ENCODE measurements at places on chromosomes 13 and 19.

GRCh38 chr19:1254081-1254527 is 5.7 kb downstream of the MIDN start:
- no peak for DNase-seq

- no peak for DNase-seq
Observed at GRCh38 chr13:40644838-40645604, 21.4 kb downstream of the FOXO1 start.

DNA sequence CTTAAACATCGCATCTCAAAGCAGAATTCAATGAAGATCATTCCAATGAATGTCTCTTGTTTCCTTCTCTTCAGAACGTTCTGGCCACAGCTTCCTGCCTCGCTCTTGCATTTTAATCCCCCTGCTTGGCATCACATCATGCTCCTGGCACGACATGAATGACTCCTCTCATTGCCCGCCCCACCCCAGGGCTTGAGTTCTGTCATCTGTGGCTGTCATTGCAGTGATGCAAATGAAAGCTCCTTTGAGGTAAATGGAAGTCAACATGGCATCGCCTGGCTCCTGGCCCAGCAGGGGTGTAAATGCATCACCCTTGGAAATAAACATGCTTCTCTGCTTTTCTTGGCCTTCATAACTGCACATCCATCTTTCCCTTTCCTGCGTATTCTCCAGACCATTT is 48.6 kb downstream of the SCEL start:
- DNase-seq, result no peak

- DNase-seq, result no peak
Observed at GRCh38 chr19:55486043-55486970, 1.3 kb downstream of the NAT14 start.

GRCh38 chr13:52808842-52809219 is 39.6 kb downstream of the PCDH8 start:
- no peak for DNase-seq

DNA sequence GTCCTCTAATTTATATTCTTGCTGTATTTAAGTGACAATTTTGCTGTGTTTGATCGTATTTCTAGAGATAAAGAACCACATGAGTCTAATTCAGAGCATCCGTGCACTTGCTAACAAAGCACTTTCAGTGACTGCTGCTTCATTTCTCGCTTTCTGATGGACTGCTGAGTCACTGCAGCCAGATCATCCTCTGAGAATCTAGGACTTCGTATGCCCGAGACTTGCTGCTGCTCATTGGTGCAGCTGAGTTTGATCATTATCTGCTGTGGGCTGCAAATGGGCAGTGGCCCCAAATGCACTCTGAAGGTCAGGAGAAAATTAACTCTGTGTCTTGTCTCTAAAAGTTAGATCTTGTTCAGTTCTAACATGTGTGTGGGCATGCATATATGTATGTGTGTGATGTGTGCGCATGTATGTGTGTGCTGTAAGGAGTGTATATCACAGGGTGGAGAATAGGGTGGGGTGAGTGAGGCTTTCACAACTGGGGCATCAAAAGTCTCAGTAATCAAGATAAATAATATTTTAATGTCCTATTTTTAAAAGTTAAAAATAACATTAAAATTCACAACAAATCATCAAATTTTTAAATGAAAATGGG is 342.6 kb downstream of the MTUS2 start:
- no peak for DNase-seq

DNA sequence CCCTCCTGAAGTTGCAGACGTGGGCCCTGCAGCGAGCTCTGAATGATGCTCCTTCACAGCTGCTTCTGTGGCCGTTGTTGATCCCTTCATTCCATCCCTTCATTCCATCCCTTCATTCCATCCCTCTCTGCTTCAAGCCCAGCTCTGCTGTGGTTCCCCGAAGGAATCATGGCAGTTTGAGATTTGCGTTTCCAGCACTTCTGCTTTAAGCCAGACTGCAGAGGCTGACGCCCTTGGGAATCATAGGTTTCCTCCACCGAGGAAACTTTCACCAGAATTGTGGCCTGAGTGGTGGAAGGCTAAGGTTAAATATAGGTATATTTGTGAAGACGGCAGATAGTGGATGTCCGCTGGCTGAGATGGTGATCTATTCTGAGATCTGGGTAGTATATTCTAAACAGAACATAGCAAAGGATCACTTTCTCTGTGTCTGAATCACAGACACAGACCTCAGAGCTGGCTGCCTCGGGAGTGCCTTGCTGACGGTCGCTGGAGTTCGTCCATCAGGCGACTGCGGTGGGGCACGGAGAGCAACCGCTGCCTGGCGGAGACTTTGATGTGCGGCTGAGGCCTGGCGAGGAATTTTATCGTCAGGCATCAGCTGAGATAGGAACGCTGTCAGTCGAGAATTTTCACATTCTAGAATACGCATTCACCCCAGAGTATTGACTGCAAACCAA is 42.8 kb upstream of the DCUN1D2 start:
- no peak for DNase-seq

- no peak for DNase-seq
Observed at GRCh38 chr13:78652651-78653050, 6.3 kb downstream of the OBI1 start.

DNA sequence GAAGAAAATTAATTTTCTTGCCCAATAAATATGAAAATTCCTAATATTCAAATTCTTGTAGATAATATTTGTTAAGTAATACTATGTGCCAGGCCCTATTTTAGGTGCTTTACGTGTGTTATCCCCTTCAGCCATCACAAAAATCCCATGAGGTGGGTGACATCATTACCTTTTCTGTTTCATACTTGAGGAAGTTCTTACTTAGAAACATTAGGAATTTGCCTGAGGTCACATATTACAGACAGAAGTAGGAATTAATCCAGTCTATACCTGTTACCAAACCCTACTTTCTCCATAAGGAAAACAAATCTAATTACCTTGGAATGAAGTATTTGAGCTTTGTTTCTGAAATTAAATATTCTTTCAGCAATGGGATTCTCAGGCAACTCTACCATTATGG is 336.1 kb downstream of the GPC6 start:
- no peak for DNase-seq

GRCh38 chr13:109698779-109699178 is 87.6 kb downstream of the IRS2 start:
- no peak for DNase-seq

GRCh38 chr13:38965281-38965680 is 25.4 kb downstream of the STOML3 start:
- DNase-seq, result no peak

GRCh38 chr13:40776681-40777165 is 5.7 kb upstream of the MRPS31 start:
- DNase-seq, result no peak

- no peak for DNase-seq
Observed at GRCh38 chr13:71621174-71622124, 245.6 kb downstream of the DACH1 start.

DNA sequence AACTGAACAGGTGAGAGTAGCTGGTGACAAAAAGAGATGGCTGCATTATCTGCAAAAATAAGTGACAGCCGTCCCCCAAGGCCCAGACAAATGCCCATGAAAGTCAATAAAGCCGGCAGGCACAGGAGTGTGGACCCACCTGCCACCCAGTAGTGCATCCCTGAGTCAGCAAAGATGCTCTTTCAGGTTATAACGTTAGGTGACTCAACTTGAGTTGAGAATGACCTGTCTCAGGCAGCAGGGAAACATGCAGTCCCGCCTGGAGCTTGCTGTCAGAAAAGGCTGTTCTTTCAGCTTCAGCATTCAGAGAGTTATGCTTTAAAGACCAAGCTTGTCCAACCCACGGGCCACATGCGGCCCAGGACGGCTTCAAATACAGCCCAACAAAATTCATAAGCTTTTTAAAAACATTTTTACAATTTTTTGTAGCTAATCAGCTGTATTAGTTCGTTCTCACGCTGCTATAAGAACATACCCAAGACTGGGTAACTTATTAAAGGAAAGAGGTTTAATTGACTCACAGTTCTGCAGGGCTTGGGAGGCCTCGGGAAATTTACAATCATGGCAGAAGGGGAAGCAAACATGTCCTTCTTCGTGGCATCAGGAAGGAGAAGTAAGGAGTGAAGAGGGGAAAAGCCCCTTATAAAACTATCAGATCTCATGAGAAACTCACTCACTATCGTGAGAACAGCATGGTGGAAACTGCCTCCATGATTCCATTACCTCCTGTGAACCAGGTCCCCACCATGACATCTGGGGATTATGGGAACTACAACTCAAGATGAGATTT is 110.4 kb downstream of the RAB20 start:
- DNase-seq, result no peak

DNA sequence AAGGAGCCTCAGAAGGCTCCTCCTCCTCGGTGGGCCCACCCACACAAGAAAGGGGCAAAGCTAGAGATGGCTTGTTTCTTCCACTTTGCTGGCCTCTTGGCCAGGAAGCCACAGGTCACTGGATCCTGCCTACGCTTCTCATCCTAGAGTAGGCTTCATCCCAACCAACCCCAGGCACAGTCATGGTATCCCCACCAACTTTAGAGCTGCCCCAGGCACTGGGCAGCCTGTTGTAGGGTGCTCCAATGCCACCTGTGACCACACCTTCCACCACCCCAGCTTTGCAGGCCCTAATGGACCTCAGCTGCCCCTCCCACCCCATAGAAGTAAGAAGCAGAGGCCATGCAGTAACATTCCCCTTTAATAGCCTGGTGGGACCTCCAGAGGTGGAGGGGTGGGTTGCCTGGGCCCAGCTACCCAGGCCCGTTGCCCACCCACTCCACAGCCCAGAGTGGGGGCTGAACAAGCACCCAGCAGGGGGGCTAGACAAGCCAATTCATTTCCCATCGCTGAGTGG is 522 bp upstream of the CHMP2A start:
- DNase-seq, result no peak

DNA sequence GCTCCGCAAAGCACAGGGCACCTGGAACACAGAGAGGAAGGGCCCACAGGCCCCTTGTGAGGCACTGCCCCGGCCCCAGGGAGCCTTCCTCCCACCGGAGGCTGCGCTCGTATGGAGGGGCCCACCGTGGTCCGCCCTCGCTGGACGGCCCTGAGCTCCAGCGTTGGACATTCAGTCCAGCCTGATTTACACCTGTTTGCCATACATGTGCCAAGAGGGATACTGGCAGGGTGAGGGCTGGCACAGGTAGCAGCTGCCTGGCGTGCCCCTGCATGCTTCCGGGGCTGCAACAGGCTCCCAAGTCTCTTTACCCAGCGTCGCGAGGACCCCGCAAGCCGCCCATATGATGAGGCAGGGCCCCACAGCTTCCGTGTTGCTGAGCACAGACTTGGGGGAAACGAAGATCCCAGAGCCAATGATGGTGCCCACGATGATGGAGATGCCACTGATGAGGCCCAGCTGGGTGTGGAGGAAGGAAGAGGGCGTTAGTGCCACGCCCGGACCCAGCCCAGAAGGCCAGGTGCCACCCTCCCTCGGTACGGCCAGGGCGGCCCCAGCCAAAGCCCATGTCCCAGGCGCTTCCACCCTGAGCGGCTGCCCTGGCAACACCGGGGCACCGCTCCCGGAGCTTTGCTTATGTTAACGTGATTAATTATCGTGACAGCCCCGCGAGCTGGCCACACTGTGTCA is 5.1 kb downstream of the SLC7A9 start:
- DNase-seq, result no peak

DNA sequence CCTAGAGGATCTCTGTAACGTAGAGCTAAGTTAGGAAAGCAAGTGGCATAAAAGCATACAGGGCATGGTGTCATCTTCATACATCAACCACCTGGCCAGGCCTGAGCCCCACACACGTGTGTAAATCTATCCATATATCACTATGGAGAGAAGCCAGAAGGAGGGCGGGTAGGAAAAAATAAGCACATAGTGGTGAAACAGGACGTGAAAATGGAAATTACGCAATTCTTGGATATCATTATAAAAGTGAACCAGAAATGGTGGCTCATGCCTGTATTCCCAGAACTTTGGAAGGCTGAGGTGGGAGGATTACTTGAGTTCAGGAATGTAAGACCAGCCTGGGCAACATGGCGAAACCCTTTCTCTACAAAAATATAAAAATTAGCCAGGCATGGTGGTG is 43.4 kb downstream of the PDCD5 start:
- no peak for DNase-seq

DNA sequence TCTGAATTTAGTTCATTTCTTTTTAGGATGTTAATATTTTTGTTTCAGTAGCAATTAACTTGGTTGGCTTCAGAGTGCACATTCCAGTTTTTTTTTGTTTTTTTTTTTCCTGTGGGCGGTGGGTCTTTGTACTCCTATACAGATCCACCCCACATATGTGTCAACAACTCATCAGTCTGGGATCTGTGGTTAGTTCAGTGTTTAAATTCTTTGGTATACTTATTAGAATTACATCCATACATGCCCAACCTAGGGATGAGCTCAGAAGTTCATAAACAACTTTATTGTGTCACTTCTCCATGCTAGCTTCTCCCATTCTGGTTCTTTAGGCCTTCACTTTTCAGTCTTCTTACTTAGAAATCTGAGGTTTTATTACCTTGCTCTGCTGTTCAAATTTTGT is 50.9 kb downstream of the PCCA start:
- no peak for DNase-seq

GRCh38 chr19:45352062-45352461 is 11.5 kb downstream of the KLC3 start:
- no peak for DNase-seq

- DNase-seq, result no peak
Observed at GRCh38 chr13:94524407-94524806, 44.9 kb upstream of the DCT start.

GRCh38 chr13:51221108-51221507 is 1.1 kb upstream of the FAM124A start:
- DNase-seq, result no peak

- no peak for DNase-seq
Observed at GRCh38 chr19:38021352-38021751, 114.3 kb downstream of the SIPA1L3 start.

- DNase-seq, result no peak
Observed at GRCh38 chr19:16070366-16070990, 5.8 kb upstream of the TPM4 start.

DNA sequence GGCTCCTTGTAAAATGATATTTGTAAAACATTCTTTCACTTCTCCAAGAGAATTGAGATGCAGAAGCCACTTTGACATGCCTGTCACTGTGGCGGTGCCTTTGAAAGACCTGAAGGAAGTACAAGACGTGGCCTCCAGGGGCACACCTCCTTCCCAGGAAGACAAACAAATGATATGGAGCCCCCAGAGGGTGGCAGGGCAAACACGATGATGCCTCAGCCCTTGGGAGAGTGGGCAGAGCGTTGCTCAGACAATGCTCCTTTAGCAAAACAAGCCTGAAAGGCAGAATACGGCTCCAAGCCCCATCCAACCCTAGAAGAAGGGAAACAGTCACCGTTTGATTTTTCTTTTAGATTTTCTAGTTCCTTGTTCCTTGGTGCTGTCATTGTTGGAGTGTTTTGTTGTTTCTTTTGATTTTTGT is 9.2 kb upstream of the ATP12A start:
- DNase-seq, result no peak

GRCh38 chr19:6064336-6065073 is 45.8 kb downstream of the RFX2 start:
- no peak for DNase-seq

All from cortex of kidney (tissue), 1 donor.